ENCODE measurements at places on chromosomes 5 and 9.

- no peak for DNase-seq
These were observed 120.7 kb upstream of the LPAR1 start for GRCh38 chr9:111158999-111159398.

GRCh38 chr5:135553688-135554462 lies 18.1 kb upstream of the NEUROG1 start:
- DNase-seq = no peak

- DNase-seq = no peak
These were observed 303.0 kb upstream of the PDE4D start for GRCh38 chr5:60196385-60197113.

GRCh38 chr9:129109537-129109903 lies 1.1 kb downstream of the CRAT start:
- no peak for DNase-seq

- no peak for DNase-seq
These were observed 17.1 kb downstream of the DCANP1 start for GRCh38 chr5:135430135-135430437.

DNA sequence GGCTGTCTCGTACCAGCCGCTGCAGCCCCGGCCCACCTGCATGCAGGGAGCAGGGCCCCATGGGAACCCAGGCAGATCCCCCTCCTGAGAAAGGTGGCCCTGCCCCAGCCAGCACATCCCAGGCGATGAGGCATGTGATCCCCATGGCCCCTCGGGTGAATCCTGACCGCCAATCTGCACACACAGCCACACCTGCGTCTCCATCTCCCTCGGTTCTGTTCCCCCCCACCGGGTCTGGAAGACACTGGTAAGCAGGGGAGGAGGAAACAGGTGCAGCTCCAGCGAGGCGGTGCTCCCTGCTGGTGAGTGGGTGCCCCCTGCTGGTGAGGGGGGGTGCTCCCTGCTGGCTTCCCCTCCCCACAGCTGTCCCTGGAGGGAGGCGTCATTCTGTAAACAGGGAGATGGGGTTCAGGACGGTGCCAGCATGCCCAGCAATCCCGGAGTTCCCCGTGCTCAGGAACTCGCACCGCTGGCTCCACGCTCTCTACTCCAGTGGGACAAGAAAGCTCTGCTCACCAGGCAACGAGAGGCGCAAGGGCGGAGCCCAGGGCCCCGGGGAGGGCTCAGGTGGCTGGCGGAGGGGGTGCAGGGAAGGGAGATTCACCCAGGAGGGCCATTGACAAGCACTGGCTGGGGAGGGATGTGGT lies 28.4 kb upstream of the SLC12A7 start:
- peak; percentile 71 for DNase-seq

- no peak for DNase-seq
These were observed 554.0 kb upstream of the ARRDC3 start for GRCh38 chr5:91937121-91937520.

GRCh38 chr5:150516011-150516410 lies 8.1 kb downstream of the NDST1 start:
- no peak for DNase-seq

DNA sequence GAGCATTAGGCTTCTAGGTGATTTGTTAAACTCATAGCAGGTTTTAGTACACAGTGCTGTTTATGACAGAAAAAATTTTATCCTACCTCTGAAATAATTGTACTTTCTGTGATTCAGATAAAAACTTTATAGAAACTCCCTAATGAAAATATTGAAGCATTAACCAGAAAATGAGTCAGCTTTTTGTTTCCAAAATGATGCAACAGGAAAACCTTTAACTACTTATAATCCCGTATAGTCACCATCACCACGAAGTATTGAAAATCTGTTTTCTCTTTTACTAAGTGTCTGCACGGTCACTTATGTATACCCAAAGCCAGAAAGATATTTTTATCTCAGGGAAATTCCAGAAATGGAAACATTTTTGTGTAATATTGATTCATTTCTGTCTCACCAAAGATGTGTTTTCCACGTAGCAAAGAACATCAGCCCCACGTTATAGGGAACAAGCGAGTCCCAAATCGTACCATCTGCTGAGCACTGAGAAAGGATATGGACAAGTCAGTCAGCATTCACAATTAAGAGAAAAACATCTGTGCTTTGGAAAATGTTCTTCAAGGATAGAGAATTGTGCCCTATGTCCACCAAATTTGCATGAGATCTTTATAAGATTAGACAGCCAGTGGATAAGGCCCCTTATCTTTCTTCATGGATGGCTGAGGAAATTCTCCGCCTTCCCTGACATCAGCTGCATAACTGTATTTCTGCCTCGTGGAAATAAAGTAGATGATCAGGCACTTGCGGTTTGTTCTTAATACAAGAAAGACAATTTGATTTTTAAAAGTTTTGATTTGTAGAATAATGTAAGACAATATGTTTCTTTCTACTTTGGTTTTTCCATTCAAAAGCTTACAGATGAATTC lies 41.9 kb downstream of the TNFAIP8 start:
- peak; percentile 89 for DNase-seq

DNA sequence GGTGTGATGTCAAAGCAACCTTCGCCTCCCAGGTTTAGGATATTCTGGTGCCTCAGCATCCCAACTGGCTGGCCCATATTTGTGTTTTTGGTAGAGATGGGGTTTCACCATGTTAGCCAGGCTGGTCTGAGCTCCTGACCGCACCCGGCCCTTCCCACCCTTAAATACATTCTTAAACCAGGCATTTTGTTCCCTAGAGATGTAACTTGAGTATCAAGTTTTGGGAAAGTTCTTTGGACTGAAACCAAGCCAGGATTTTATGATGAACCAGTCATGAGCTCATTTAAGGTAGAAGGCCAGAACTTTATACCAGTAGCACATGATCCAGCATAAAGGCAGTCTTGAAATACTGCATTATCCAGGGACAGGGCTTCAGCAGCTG lies 3.5 kb downstream of the RPL7A start:
- DNase-seq = no peak

DNA sequence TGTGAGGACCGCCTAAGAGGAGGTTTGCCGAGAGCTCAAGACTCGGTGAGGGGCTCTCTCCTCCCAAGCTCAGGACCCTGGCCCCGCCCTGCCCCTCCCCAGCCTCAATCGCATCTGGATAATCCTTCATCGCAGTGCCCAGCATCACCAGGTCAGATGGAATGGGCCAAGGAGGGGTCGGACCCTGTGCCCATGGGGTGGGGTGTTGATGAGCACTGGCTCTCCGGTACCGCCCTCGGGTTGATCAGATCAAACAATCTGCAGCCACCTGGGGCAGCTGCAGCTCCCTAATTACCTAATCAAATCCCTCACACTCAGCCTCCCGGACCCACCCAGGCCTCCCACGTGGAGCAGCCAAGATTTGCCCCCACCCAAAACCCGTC lies 24.4 kb upstream of the TDRD7 start:
- DNase-seq = no peak
